ENCODE measurements at places on chromosomes 1 and 21.

DNA sequence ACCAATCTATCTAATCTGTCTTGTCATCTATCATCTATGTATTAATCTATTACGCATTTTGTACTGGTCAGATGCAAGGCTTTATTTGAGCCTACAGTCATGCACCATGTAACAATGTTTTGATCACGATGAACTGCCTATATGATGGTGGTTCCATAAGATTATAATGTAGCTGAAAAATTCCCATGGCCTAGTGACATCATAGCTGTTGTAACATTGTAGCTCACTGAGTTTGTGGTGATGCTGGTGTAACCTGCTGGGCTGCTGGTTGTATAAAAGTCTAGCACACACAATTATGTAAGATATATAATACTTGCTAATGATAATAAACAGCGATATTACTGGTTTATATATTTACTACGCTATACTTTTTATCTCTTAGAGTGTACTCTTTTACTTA lies 64.8 kb upstream of the IGSF5 start:
- no peak for DNase-seq

- DNase-seq: no peak
These were observed 22.7 kb upstream of the MAN1C1 start for GRCh38 chr1:25593861-25594260.

DNA sequence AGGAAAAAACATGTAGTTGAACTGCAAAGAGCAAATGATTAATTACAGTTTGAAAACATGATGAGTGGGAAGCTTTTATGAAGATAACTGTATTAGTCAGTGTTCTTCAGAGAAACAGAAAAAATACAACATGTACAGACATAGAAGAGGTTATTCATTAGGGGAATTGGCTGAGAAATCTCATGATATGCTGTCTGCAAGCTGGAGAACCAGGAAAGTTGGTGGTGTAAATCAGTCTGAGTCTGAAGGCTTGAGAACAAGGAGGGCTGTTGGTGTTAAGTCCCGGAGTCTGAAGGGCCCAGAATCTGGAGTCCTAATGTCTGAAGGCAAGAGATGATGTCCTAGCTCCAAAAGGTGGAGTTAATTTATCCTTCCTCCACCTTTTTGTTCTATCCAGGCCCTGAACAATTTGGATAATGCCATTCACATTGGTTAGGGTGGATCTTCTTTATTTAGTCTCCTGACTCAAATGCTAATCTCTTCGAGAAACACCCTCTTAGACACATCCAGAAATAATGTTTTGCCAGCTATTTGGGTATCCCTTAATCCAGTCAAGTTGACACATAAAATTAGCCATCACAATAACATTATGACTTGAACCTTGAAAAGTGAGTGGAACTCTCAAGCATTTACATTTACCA lies 672.9 kb upstream of the PTBP2 start:
- DNase-seq: no peak

- no peak for DNase-seq
These were observed 176.5 kb downstream of the PSMG1 start for GRCh38 chr21:39006571-39007311.

DNA sequence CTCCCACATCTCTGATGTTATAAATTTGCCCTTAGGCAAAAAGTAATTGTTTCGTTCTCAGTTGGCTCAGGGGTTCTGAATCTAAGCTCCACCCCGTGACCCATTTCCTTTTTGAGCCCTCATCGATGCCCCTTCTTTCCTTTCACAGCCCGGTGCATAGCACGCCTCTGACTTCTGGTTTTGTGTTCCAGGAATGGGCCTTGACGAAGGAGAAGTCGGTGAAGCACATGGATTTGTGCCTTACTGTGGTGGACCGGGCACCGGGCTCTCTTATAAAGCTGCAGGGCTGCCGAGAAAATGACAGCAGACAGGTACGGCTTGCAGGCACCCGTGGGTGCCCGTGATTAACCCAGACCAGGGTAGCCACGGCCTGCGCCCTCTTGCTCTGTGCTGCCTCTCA lies 151.9 kb downstream of the PGBD5 start:
- no peak for DNase-seq

DNA sequence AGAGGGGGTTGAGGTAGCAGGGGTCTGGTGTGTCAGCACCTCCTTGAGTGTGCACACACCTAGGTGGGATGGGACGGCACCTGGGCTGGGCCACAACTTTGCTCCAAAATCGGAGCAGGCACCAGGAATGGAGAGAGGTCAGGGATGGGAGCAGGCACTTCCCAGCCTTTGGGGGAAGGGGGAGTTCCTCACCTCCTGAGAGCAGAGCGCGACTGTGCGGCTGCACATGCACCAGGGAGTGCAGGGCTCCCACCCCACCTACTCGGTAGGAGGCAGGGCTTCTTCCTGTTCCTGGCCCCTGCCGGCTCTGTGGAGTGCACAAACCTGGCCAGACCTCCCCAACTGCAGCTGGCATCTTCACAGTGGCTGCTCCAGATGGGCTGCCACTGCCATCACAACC lies 399.3 kb downstream of the NCAM2 start:
- no peak for DNase-seq

- no peak for DNase-seq
These were observed 96.1 kb upstream of the GRIK3 start for GRCh38 chr1:37130221-37130948.

GRCh38 chr21:17622018-17622417 lies 9.3 kb upstream of the BTG3 start:
- no peak for DNase-seq

GRCh38 chr1:243550276-243550675 lies 294.4 kb downstream of the SDCCAG8 start:
- no peak for DNase-seq

- no peak for DNase-seq
These were observed 116.5 kb upstream of the COL24A1 start for GRCh38 chr1:86273066-86273465.

GRCh38 chr21:38120984-38121855 lies 135.6 kb upstream of the KCNJ15 start:
- DNase-seq: no peak

DNA sequence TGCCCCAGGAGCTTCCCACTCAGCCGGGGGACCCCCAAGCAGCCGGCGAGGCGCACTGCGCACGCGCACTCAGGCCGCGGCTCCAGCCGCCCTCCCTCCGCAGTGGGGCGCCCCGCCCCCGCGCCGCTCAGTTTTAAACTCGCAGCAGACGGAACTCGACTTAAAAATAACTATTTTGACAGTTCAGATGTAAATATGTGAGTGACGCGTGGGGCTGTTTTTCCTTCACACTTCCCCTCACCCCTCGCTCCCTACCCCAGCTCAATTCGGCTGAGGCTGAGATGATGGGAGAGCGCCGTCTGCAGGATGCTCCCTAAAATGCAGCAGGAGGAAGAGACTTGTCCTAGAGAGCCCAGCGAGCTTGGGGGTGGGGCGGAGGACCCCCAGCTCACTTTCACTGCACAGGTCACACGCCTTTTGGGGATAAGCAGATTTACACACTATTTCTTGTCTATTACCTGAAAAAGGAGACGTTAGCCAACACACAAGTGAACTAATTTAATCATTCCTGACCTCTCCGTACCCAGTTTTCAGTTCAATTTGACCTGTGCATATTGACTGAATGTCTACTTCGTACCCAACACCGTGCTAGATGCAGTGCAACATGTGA lies 8.9 kb upstream of the LEMD1 start:
- peak; percentile 39 for DNase-seq

DNA sequence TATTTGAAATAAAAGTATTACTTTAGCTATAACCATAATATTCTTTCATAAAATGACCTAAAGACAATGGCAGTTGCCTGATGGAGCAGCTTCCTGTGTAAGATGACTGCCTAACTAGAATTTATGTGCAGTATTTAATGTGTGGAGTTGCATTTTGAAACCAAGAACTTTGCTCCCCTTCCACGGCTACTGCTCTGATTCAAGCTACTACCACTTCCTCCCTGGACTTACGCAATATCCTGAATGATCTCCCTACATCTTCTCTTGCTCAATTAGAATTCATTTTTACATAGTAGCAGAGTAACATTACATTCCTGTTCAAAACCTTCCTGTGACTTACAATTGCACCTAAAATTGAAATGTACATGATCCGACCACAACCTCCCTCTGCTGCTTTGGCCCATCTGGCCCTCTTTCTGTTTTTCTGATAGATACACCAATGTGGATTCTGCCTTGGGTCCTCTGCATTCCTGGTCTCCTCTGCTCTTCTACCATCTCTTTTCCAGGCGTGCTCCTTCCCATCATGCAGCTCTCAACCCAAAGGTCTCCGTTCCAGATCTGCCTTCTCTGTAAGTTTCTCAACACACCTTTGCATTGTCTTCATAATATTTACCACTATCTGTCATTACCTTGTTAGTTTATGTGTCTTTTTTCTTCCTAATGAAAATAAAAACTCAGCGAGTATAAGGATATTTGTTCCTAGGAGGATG lies 47.4 kb upstream of the USP25 start:
- DNase-seq: no peak

GRCh38 chr1:94322696-94323095 lies 85.3 kb upstream of the ARHGAP29 start:
- DNase-seq: no peak

All from stimulated activated CD4-positive, alpha-beta T cell treated with anti-CD3 and anti-CD28 coated beads, Interleukin-12 subunit alpha, Interleukin-12 subunit beta, amount 100 ng/mL, for 48 hours (primary cell).